ENCODE measurements at places on chromosomes 16 and 17.

DNA sequence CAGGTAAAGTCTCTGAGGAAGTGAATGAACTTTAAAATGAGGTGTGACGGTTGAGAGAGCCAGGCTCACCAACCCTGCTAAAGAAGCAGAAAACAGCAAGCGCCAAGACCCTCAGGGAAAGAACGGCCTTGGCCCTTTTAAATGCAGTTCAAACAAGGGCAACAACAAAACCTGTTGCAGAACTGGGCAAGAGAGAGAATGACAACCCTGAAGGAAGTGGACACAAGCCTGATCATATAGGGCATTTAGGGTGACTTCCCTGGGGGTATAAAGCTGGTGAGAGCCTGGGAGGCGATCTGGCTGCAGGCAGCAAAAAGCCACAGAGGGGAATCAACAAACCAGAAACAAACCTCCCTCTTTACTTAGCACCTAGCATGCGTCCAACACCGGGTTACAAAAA lies 1.0 kb downstream of the CPPED1 start:
- no peak for DNase-seq

DNA sequence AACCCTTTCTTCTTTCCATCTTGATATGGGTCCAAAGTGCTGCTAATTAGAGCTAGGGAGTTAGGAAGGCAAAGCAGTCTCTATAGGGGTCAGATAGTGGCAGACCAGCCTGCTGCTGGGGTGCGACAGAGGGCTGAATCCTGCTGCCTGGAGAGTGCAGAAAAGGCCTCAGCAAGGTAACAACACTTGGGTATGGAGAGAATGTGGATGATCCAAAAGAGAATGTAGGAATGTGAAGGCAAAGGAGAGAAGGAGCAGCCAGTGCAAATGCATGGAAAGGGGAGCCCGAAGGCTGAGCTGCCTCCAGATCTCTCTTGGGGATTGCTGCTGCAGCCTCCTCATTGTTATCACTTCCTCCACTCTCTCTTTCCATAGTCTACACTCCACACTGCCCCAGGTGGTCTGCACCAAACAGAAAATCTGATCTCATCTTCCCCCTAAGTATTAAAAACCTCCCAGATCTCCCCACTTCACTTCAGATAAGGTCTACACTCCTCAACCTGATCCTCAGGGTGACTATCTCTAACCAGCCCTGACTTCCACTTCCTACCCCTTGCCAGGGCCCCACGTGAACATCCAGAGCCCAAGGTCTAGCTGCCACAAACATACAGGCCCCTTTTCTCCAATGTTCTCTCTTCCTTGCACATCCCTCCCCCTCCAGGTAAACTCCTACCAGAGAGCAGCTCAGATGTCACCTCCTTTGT lies 28.8 kb downstream of the TOM1L2 start:
- no peak for DNase-seq

- DNase-seq = no peak
Measured at GRCh38 chr17:57562184-57562698, 182.9 kb downstream of the CCDC182 start.

DNA sequence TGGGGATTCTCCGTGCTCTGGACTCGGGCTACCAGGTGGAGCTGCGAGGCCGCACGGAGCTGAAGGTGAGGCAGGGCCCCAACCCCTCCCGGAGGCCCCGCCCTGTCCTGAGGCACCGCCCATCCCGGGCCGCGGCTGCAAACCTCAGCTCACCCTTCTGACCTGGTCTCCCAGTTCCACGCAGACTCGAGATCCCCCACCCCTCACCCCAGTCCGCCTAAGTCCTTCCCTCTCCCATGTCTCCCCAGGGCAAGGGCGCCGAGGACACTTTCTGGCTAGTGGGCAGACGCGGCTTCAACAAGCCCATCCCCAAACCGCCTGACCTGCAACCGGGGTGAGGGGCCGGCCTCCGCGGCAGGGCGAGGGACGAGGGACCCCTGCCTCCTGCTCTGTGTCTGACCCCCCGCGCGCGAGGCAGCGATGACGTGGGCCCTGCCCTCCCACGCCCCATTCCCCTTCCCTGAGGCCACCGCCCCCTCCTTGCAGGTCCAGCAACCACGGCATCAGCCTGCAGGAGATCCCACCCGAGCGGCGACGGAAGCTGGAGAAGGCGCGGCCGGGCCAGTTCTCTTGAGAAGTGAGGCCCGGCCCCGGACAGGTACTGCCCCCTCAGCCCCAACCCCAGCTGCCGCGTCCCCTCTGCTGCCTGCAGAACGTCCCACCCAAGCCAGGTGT lies 13.7 kb downstream of the GUCY2D start:
- no peak for DNase-seq

DNA sequence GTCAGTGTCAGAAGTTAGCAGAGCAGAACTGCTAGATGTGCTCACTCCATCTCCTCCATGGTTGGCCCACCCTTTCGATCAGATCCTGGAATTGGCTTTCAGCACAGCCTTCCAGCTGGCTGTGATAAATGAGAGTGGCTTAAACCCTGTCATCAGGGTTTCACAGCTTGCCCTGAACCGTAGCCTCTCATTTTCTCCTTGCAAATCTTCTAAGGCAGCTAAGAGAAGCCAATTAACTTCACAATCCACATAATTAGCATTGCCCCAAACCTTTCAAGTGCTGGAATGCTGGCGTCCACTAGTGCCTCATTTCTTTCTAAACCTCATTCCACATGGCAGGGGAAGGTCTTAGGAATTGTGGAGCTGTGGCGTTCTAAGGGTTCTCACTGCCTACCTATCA lies 21.7 kb downstream of the MILR1 start:
- DNase-seq = no peak
